ENCODE measurements at places on chromosomes 7 and 10.
A peak's percentile ranks its signal among the peaks of the same experiment; 100 is the strongest.

DNA sequence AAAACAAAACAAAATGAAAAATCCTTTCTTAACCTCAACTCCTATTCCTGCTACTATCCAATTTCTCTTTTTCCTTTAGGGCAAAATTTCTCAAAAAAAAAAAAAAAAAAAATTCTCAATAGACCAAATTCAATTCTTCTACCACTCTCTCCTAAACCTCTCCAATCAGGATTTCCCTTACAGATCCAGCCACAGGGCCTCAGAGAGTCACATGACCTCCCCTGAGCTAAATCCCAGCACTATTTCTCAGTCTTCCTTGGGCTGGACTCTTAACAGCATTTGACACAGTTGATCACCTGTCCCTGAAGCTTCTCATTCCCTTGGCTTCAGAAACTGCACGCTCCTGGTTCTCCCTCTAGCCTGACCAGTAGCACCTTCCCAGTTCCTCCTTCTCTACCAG lies 4.9 kb downstream of the ZNF12 start:
- no peaks in the 10 kb centered on the region for H3K27me3 ChIP-seq
- H3K27ac ChIP-seq = no peak overlapping the region
- H3K4me1 ChIP-seq = peaks cover 30% of the 10 kb centered on the region
- no peak overlapping the region for H3K4me3 ChIP-seq
- DNase-seq = no peak
- H3K36me3 ChIP-seq = peaks cover 74% of the 10 kb centered on the region

DNA sequence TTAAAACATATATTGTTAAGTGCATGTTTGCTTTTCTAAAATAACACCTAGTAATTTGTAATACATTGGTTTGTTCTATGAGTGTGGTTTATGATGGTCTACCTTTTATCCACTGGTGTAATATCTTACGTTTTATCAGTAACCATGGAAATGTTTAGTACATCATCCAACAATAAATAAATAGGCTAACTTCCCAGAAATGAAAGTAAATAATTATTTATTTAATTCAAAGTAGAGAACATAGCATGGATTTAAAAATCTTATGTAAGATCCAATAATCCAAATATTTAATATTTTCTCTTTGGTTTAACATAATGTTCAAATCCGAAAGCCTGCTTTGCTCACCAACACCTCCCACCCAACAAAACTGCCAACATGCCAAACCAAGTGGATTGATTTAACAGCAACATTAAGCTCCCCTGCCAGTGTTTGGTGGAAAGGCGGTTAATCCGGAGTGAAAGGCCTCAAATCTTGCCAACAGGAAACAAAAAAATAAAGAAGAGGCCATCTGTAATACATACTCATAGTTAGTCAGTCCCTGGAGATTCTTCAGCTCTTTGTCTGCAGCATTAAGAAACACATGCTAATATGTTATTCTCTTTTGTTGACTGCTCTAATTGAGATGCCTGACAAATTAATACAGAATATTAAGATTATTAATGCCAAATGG lies 897.8 kb downstream of the CNTNAP2 start:
- no peaks in the 10 kb centered on the region for H3K36me3 ChIP-seq
- H3K27me3 ChIP-seq = no peaks in the 10 kb centered on the region
- H3K4me1 ChIP-seq = no peaks in the 10 kb centered on the region
- H3K4me3 ChIP-seq = no peak overlapping the region

DNA sequence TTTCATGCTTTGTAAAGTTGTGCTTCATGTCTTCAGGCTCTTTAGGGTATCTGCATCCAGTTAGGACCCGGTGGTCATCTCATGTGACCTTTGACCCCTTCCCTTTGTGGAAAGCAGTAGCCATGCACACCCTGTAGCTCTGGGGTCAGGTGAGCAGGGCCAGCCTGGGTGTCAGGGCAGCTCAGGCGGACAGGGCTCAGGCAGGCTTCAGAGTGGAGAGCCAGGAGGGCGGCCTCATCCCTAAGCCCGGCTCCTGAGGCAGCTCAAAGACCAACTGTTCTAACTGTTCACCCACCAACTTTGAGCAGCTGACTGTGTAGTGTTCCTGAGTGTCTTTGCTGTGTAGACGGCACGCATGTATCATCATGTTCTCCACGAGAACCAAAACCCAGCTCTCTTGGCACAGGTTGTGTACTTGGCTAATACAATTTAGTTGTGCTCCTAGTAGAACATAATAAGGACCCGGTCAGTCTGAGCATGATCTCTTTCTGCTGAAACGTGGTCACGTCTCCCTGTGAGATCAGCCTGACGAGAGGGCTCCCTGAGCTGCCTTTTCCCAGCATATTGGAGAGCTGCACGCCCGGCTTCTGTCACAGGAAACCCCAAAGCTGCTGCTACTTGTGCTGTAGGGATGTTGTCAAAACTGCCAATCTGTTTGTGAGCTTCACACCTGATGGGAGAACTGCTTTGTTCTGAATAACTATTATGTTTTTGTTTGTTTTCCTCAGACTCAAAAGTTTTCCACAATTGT lies 30.0 kb downstream of the EEPD1 start:
- no peaks in the 10 kb centered on the region for H3K27me3 ChIP-seq
- H3K36me3 ChIP-seq = no peaks in the 10 kb centered on the region
- peaks cover 60% of the 10 kb centered on the region for H3K4me1 ChIP-seq
- no peak overlapping the region for H3K27ac ChIP-seq

DNA sequence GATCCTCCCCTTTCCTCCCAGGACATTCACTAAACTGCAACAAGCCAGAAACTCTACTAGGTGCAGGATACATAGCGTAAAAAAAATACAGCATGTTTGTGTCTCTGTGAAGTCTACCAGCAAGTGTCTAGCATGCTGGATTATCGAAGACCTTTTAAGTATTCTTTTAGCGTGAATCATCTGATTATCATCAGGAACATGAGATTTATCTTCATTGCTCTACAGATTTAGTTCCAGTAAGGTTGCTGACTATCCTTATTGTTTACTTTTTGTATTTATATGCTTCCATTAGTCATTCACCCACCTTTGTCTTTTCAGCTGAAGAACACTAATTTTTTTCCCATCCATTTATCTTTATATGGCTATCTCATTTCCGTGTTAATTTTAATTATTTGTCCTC lies 62.8 kb downstream of the PDZD8 start:
- no peak for DNase-seq
- no peak overlapping the region for H3K4me3 ChIP-seq
- H3K27ac ChIP-seq = no peak overlapping the region
- peaks cover 18% of the 10 kb centered on the region for H3K36me3 ChIP-seq
- no peaks in the 10 kb centered on the region for H3K4me1 ChIP-seq
- H3K27me3 ChIP-seq = no peaks in the 10 kb centered on the region

DNA sequence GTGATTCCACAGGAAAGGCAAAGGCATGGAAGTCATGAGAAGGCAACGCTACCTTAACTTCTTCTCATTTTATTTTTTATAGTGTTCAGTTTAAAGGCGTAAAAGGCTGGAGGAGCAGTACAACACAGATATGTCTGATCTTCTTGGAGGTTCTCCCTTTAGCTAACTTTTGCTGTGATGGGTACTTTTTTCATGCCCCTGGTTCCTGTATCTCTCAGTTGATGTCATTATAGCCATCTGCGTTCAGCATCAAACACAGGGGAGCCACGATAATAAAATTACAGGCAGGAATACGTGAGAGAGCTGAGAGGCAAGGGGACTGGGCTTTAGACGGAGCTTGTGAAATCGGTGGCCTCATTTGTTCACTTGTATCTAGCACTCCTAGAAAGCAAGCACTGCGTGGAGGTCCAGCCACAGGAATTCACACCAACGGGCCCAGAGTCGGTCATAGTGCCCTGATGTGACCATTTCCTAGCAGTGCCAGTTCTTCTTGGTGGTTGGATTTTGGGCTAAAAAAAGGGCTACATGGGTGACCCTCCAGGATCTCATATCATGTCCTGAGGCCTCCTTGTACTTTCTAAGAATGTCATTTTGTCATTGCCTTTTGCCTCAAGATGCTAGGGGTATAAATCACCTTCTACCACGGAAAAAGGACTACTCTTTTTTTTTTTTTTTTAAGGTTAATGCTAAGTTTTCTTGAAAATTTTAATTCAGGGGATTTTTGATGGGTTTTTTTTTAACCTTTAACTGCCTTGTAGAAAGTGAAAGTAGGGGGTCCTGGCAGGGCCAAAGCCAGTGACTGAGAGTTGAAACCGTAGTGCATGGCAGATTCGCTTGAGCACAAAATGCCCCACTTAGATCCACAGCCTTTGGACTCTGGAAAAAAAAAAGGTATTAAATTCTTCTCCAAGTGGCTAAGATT lies 191.5 kb downstream of the CELF2 start:
- H3K27ac ChIP-seq = no peak overlapping the region
- no peak overlapping the region for H3K4me3 ChIP-seq
- DNase-seq = no peak
- no peaks in the 10 kb centered on the region for H3K27me3 ChIP-seq

- H3K27me3 ChIP-seq = no peaks in the 10 kb centered on the region
- peaks cover 64% of the 10 kb centered on the region for H3K36me3 ChIP-seq
- no peak overlapping the region for H3K4me3 ChIP-seq
- H3K27ac ChIP-seq = no peak overlapping the region
- H3K4me1 ChIP-seq = no peaks in the 10 kb centered on the region
- DNase-seq = no peak
Measured at GRCh38 chr7:47303014-47303694, 278.8 kb downstream of the TNS3 start.

GRCh38 chr10:19651549-19651948 lies 164.7 kb upstream of the PLXDC2 start:
- no peaks in the 10 kb centered on the region for H3K4me1 ChIP-seq
- DNase-seq = no peak
- H3K36me3 ChIP-seq = no peaks in the 10 kb centered on the region

GRCh38 chr10:80405035-80405434 lies 3.3 kb upstream of the PRXL2A start:
- H3K36me3 ChIP-seq = no peaks in the 10 kb centered on the region
- no peak for DNase-seq
- peaks cover 23% of the 10 kb centered on the region for H3K4me1 ChIP-seq
- no peak overlapping the region for H3K27ac ChIP-seq
- H3K27me3 ChIP-seq = no peaks in the 10 kb centered on the region

DNA sequence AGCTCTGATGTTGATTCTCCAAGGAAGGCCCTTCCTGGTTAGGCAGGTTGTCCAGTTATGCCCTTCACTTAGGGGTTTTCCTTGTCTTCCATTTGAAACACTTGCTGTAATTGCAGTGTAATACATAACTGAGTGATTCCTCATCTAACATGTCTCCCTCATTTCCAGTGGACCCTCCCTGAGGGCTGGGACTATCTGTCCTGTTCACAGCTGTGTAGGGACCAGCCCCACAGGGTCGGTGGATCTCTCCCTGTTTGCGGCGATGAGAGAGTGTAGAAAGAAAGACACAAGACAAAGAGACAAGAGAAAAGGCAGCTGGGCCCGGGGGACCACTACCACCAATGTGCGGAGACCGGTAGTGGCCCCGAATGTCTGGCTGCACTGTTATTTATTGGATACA lies 135.9 kb upstream of the EEPD1 start:
- H3K36me3 ChIP-seq = no peaks in the 10 kb centered on the region
- H3K27ac ChIP-seq = no peak overlapping the region
- H3K4me1 ChIP-seq = no peaks in the 10 kb centered on the region

GRCh38 chr10:17872191-17873091 lies 63.3 kb downstream of the MRC1 start:
- peak; percentile 47 for DNase-seq
- no peak overlapping the region for H3K4me3 ChIP-seq
- no peaks in the 10 kb centered on the region for H3K27me3 ChIP-seq
- no peaks in the 10 kb centered on the region for H3K36me3 ChIP-seq
- H3K27ac ChIP-seq = no peak overlapping the region
- H3K4me1 ChIP-seq = no peaks in the 10 kb centered on the region

- DNase-seq = no peak
- no peak overlapping the region for H3K27ac ChIP-seq
- H3K27me3 ChIP-seq = no peaks in the 10 kb centered on the region
- no peaks in the 10 kb centered on the region for H3K36me3 ChIP-seq
Measured at GRCh38 chr7:138158739-138159528, 82.7 kb downstream of the AKR1D1 start.

DNA sequence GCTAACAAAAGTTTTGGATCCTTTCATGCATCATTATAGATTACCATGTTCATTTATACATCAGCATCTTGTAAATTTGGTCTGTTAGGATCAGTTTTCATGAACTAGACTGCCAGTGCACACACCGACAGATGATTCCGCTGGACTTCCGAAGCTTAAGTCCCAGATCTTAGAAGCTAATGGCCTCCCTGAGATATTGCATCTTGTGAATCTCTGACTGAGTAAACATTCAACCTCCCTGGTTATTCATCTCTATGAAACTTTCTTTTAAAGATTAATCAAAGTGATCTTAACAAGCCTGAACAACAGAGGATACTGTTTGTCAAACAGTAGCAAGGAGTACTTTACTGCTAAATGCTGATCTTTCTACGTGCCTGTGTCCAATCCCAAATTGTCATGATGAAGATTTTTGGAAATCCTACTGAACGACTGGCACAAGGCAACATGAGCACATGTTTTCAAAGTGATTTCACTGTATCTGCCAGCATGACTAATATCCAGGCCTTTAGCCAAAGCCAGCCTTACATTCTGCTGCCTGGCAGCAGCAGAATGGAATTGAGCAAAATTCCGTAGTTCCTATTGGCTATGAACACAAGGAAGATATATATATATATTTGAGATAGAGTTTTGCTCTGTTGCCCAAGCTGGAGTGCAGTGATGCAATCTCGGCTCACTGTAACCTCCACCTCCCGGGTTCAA lies 91.3 kb upstream of the ANK3 start:
- DNase-seq = peak; percentile 39
- H3K4me3 ChIP-seq = no peak overlapping the region
- no peaks in the 10 kb centered on the region for H3K36me3 ChIP-seq
- peaks cover 10% of the 10 kb centered on the region for H3K4me1 ChIP-seq
- H3K27me3 ChIP-seq = no peaks in the 10 kb centered on the region

GRCh38 chr10:93039721-93040120 lies 20.9 kb upstream of the CYP26C1 start:
- H3K27me3 ChIP-seq = no peaks in the 10 kb centered on the region
- H3K36me3 ChIP-seq = no peaks in the 10 kb centered on the region
- no peak overlapping the region for H3K27ac ChIP-seq
- H3K4me3 ChIP-seq = no peak overlapping the region

GRCh38 chr10:96339956-96340904 lies 18.6 kb downstream of the OPALIN start:
- H3K4me1 ChIP-seq = no peaks in the 10 kb centered on the region
- DNase-seq = peak; percentile 86
- H3K27me3 ChIP-seq = no peaks in the 10 kb centered on the region
- no peak overlapping the region for H3K27ac ChIP-seq

DNA sequence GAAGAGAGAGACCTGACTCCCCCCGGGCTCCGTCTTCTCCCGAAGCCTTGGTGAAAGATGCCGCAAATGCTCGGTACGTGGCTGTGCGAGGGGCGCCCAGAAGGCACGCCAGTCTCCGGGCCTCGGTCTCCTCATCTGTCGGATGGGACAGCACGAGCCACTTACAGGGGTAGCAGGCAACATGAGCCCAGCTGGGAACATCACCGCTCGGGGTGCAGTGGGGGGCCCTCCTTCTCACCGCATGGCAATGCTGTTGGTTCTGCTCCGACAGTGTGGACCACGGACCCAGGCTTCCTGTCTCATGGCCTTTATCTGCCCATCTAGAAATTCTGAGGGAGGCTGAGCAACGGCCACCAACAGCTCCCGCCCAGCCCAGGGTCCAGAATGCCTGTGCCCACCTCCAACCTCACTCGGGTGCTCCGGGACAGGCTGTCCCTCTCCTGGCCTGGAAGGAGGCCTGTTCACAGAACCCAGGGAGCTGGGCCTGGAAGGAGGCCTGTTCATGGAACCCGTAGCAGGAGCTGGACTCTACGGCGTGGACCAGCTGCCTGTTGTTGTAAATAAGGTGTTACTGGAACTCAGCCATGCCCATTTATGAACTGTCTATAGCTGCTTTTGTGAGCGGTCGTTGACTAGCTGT lies 15.8 kb downstream of the ADAP1 start:
- no peak overlapping the region for H3K4me3 ChIP-seq
- H3K27me3 ChIP-seq = no peaks in the 10 kb centered on the region
- peaks cover 8% of the 10 kb centered on the region for H3K4me1 ChIP-seq
- DNase-seq = no peak

Data from stomach (tissue), 19 donors.